Immature natural killer cell (primary cell): ENCODE measurements at places on chromosomes 12 and 14. TPM values are rescaled to one million over a fixed set of nuclear protein-coding genes. Genes with fewer than 3 reads are reported as not detected.

DNA sequence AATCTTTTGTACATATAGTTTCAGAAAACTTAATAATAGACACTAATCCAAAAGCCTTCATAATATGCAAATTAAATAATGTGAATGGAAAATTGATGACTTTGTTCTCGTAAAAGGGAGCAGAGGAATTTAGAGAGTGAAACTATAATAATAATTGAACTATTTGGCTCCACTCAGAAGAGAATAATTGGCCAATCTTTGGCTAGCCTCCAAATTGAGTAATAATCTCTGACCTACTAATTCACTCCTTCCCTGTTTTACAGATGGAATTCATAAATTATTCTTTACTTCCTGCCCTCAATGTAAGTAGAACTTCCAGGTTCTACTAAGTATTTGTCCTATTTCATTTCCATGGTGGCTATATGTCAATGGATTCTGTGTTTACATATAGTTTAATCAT lies 15.8 kb downstream of the TRIM9 start:
- no peak for DNase-seq

DNA sequence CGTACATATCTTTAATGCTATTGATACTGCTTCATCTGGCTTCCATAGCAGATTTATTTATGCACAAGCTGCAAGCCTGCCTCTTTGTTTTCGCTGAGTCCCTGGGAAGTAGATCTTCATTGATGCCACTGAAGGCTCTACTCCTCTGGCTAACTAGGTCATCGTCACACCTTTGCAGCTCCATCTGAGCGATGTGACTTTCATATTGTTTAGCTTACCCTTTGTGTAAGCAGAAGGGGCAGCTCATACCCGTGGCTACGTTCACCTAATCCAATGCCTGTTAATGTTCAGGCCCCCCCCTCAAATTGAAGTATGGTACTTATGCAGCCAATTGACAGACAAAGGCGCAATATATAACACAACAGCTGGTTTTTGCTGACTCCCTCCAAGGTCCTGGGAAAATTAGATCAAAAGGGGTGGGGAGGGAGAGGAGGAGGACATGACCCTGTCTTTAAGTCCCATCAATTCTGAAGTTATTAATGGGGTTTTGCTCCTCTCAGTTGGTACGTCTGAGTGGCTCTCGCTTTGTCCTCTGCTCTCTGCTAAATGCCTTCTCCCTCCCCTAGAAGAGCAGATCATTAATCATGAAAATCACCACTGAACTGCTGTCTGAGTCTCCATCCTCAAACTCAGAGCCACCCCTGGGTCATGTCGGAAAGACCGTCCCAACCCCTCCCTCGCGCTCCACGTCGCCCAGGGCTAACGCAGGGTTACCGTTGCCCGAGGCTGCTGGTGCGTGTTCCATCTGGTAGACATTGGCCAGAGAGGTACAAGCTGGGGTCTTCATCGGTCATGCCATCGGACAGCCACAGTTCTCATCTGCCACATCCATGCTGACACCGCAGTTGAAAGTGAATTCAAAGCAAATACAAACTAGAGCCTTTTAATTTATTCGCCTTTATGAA lies 128.8 kb downstream of the ADGRD1 start:
- DNase-seq = no peak

DNA sequence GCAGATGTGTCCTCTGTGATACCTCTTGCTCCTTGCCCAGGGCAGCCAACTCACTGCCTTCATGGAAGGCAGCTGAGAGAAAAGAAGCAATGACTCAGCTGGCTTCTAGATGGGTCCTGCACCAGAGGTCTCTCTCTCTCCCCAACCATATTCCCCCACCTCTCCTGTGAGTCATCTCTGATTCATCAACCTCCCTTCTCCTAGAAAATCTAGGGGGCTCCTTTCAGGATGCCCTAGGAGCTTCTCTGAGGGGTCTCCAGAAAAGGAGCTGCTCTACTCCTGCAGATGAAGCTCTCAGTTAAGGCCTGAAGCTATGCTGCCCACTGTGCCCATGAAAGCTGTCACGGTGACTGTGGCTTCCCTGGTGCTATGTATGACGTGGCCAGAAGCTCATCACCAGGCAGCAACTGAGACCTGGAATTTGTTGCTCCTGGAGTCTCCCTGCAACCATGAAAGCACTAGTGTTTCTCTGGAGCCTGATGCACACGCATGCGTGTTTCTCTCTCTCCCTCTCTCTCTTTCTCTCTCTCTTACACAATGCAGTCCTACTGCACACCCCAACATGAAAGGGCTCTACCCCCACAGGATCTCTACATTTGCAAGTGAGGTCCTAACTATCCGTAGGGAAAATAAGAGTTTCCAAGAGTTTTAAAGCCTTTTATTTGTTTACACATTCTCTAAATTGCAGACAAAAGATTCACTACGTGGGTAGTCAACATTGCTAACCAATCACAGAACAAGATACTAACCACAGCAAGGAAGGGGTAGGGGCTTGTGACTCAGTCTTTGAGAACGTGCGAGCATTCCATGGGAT lies 285.3 kb downstream of the DPF3 start:
- DNase-seq = no peak

DNA sequence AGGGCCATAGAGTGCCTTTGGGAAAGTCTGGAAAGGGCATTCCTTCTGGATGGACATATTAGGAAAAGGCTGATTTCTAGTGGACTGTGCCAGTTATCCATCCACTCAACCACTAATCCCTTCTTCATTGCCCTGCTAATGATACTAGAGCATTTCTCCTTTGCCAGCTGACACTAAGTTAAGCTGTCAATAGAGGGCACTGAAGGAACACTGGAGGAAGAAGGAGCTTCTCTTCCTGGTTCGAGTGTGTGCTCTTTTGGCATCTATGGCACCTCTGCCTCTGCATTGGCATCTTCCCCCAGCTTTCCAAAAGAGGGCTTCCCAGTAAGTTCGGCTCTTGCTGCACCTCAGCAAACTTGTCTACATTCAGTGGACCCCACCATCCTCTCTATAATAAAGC lies 165.4 kb downstream of the DERA start:
- DNase-seq = no peak

GRCh38 chr12:122028905-122029560 lies 7.3 kb downstream of the BCL7A start:
- peak; percentile 74 for DNase-seq

GRCh38 chr12:110592078-110592477 lies 9.0 kb upstream of the PPTC7 start:
- DNase-seq = no peak

GRCh38 chr14:80211153-80212022 lies at the start of gene DIO2:
DIO2 (minus strand) TSS chr14:80211504; CDS start chr14:80211472, 32 bp downstream.
- DNase-seq = no peak

DNA sequence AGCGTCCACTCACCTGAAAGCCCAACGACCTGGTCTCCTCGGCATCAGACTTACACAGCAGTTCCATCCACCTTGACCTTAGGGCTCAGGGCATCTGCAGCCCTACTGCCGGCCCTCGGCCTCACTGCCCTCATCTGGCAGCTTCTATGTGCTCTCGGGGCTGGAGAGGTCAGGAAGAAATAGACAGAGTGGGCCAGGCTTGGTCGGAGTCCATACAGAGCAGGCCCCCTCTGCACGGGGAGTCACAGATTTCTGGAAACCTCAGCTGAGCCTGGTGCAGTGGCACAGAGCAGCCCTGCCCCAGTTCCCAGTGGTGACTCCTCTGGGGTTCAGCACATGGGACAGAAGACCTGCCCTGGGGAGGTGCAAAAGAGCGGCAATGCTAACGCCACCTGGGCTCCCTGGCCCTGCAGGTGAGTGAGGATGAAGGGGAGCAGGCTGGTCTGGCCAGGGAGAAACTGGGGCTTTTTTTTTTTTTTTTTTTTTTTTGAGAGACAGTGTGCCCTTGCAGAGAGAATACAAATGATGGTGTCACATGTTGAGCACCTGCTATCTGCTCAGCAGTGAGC lies 190.1 kb upstream of the PRMT8 start:
- DNase-seq = no peak

The ACSM4 gene
- polyA plus RNA-seq = not detected

DNA sequence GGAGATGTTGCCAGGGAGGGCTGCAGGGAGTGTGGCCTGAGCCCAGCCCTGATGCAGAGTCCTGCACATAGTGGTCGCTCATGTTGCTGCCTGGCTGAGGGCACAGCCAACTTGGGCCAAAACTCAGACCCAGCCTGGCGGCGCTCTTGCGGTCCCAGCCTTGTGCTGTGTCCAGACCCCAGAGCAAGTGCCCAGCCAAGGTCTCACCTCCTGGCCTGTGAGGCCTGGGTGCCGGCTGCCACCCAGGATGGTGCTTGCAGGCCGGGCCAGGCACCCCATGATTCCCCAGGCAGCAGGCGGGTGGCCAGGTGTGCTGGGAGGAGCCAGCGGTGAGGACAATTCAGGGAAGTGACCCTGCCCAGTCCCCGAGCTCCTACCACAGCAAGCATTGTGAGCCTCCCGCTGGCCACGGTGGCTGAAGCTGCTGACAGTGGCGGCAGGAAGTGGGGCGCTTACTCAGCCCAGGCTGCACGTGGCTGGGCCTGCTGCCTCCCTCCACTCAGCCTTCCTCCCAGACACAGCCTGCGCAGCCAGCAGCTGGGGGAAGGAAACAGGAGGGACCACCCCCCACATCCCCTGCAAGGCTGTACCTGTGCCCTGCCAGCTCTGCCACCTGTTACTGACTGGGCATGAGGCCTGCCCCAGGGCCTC lies 17.7 kb upstream of the PGF start:
- peak; percentile 41 for DNase-seq
